ENCODE measurements at places on chromosomes 2 and 18.

GRCh38 chr2:100844514-100844913 lies 24.6 kb downstream of the NPAS2 start:
- DNase-seq, result no peak

- no peak for DNase-seq
Observed at GRCh38 chr2:114446571-114446970, 4.1 kb downstream of the DPP10 start.

- no peak for DNase-seq
Observed at GRCh38 chr2:99926986-99927385, 215.4 kb downstream of the AFF3 start.

- no peak for DNase-seq
Observed at GRCh38 chr2:38600242-38600891, 2.4 kb downstream of the HNRNPLL start.

DNA sequence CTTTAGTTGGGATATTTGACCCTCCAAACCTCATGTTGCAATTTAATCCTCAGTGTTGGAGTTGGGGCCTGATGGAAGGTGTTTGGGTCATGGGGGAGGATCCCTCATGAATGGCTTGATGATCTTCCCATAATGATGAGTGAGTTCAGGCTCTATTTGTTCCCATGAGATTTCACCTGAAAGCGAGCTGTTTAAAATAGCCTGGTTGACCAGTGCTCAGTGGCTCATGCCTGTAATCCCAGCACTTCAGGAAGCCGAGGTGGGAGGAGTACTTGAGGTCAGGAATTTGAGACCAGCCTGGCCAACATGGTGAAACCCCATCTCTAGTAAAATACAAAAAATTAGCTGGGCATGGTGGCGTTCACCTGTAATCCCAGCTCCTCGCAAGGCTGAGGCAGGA lies 14.9 kb upstream of the PSME4 start:
- DNase-seq, result no peak

- DNase-seq, result no peak
Observed at GRCh38 chr2:182664212-182664611, 51.8 kb upstream of the DNAJC10 start.

DNA sequence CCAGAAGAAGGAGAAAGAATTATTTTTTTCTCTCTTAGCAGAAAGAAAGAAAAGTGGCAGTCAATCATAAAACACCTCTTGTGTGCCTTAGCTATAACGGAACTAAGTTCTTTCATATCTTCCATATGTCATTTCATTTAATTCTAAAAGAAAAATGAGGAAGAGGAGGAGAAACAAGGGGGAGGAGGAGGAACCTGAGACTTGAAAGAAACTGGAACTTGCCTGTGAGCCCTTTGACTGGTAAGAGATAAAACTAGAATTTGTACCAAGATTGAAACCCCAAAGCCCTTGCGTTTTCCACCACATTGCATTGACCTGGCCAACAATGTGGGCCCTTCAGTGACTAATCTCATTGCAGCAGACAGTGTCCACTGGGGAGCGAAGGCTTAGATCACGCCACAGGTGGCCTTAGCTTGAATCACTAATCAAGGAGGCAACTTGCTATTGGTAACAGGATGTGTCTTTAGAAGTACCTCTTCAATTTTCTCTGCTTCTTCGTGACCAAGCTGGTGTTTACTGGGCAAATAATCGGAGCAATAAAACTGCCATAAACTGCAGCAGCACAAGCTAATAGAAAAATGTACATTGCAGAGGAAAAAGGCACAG lies 307.9 kb downstream of the CLIP4 start:
- no peak for DNase-seq

DNA sequence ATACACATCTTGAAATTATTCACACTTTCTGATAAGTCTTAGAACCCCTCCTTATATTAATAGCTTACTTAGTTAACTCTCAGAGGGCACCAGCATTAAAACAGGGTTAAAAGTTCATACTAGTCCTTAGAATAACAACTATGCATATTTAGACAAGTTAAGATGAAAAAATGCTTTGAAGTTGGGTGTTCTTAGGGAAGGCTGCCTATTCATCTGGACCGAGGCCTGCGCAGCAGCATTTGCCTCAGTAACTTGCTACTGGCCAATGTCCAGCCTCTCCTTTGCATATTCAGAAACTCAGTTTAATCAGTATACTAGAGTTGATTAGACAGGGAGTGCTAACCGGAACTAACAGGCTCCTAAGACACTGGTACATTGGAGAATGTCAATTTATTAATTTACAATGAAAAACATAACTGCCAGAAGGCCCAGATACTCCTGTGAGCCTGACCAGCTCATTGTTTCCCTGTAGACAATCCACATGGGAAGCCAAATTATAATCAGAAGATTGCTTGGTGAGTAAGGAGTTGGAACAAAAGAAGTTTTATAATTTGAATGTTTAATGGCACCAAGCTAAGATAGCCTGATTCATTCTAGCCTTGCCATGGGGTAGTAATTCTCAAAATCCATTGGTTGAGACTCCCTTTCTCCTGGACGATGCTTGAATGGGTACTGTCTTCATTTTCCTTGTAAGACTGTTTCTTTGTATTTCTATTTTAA lies 48.9 kb downstream of the DYNC1I2 start:
- DNase-seq, result no peak

GRCh38 chr2:73290049-73290839 lies 3.1 kb downstream of the EGR4 start:
- no peak for DNase-seq

DNA sequence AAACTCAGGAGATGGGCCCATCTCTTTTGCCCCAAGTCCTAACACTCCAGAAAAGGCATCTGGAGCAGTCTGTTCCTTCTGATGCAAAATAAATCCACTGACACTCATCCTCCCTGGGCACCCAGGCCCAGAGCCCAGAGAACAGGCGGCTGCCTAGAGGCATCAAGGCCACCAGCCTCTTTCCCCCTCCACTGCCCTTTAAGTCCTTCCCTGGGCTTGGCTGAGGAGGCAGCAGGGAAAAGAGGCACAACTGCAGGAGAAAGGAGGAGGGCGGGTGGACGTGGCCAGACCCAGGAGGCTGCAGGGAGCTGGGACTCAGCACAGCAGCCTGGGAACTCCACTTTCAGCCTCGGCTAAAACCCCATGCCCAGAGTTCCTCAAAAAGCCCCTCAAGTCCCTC lies 99.7 kb upstream of the ID2 start:
- DNase-seq, result no peak

DNA sequence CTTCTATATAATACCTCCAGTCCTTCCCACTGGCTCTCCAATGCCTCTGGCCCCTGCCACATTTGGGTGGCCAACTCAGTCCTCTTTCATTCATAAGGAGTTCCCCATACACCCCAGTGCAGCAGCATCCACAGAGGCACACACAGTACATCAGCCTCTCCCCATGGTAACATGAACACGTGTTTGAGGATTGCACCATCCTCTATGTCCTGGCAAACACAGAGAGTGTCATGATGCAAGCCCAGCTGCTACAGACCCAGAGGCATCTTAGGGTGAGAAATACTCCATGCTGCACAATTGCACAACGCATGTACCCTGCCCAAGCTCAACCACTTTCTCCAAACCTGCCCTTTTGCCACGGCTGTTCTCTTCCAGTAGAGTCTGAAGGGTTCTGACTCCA lies 11.5 kb downstream of the IGFBP5 start:
- DNase-seq, result no peak

GRCh38 chr2:20623741-20624155 lies 27.1 kb downstream of the HS1BP3 start:
- no peak for DNase-seq

- DNase-seq, result no peak
Observed at GRCh38 chr18:58792086-58792485, 72.6 kb upstream of the ZNF532 start.

DNA sequence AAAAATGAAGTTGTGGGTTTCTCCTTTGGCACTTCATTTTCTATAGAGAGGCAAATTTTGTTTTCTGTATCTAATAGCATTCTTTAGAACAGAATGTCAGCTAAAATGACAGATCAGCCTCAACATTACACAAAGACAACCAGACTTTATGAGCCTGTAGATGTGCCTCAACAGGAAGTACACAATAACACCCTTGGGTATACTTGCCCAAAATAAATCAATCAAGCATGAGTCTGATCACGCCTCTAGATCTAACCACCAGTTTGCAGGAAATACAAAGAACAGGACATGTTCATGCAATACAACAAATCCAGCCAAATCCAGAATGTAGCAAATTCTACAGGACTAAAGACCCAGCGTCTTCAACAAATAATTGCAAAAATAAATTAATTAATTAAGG lies 11.2 kb upstream of the DAPL1 start:
- DNase-seq, result no peak

GRCh38 chr2:134281815-134282419 lies 28.0 kb downstream of the MGAT5 start:
- no peak for DNase-seq

GRCh38 chr2:140600116-140600515 lies 1530.7 kb downstream of the LRP1B start:
- DNase-seq, result no peak

DNA sequence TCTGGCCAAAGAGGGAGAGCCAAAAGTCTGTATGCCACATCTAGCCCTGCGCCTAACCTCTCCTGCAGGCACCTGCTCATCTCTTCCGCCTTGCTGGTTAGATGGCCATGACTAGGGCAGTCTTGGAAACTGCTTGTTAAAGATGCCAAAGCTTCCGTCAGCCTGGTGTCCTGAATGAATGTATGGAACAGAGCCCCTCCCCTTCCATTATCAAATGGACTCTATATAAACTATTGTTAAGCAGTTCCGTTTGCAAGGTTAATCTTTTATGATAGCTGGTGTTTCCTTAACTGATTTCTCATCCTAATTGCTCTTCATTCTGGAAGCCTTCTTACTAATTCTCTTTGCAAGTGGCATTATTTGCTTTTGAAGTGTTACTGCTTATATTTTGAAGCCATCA lies 87.1 kb downstream of the ATP9B start:
- DNase-seq, result no peak

DNA sequence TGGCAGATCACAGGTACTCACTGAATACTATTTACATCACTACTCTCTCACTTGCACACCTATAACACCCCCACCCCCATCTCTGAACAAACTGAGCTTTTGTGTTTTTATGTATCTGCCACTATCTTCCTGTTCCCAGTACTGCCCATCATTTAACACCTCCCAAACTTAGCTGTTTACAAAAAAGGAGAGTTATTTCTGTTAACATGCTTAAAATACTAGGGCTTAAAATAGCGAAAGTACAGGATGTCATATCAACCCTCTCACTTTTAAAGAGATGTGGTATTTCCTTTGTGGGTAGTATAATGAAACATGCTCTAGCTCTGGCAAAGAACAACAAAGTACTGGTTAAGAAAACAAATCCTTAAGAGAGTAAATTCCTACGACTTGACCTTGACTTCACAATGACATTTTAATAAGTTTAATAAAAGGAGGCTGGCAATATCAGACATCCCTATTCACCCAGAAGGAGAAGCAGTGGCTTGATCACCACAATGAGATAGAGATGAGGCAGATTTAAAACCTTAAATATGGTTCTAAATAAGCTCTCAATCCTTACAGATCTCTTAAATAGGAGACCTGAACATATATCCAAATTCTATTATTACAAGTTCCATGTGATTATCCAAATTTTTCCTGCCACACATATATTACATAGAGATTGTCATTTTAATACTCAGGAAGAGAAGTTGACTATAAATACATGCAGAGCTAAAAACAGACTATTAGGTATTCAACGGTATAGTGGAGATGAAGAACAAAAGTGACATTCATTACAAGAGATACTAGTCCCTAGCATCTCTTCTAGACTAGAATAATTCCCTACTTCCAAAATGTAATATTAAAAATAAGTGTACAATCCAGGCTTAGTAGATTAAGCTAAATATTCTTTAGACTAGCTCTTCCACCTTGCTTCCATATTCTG lies 36.9 kb downstream of the TRAK2 start:
- DNase-seq, result no peak

DNA sequence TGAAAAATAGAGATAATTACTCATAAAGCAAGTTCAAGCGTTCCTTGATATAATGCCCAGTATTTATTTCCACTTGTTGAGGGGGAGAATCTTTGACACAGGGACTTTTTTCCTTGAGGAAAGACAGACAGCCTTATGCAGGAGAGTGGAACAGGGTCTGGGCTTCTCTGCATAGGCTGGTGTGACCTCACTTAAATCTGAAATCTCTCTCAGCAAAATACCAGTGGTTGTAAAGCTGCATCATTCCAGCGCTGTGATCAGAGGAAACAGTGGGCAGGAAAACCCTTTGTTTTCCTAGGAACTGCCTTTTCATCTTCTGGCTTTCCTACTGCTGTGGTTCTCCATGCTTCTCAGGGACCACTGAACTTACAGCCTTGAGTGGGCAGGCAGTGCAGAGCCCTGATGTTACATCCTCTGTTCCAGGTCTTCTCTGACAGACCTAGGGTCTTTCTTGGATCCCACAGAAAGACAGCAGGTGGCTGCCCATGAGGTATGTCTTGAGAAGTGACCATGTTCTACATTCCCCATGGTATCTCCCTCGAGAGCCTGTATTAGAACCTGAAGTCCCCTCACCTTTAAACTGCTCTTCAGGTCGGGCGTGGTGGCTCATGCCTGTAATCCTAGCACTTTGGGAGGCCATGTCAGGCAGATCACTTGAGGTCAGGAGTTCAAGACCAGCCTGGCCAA lies 17.6 kb upstream of the MAP4K4 start:
- DNase-seq, result no peak

DNA sequence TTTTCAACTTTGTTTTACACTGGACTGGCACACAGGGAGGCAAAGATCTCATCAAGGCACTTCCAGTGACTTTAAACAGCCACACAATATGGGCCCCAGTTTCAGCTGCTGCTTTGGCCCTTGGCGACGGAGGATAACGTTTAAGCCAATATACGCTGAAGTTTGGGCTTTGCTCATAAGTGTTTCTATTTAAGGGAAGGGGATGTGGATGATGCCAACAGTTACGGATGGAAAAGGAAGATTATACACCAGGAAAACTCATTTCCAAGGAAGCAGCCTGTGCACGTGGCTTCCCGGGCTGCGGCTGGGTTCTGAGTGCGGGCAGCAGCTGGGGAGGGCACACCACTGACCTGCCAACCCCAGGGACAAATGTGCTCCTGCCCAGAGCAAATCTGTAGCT lies 151.1 kb downstream of the SH3BP4 start:
- DNase-seq, result no peak

DNA sequence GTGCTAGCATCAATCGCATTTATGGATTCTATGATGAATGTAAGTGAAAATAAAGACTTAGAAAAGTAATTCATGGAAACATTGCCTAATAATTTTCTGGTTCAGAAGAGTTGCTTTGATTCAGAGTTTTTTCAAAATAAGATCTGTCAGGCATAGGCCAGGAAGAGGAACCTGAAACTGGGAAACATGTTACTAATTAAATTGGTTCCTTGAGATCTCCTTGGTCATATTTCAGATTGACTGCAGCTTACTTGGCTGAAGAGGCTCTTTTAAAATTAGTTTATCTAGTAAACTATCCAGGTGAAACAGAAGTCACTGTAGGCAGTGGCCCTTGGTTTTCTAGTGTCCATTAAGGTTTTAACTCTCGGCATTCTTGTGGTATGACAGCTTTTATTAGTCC lies 27.4 kb downstream of the PPP1CB start:
- DNase-seq, result no peak

GRCh38 chr2:200054681-200055468 lies 99.5 kb downstream of the MAIP1 start:
- DNase-seq, result no peak

GRCh38 chr2:120257522-120257921 lies 4.9 kb downstream of the RALB start:
- DNase-seq, result no peak

GRCh38 chr2:152513681-152514080 lies 178.7 kb downstream of the FMNL2 start:
- DNase-seq, result no peak

- no peak for DNase-seq
Observed at GRCh38 chr2:152632736-152633135, 84.5 kb downstream of the PRPF40A start.
